A375 (cell line): ENCODE measurements at places on chromosomes 1 and 21. TPM values are rescaled to one million over a fixed set of nuclear protein-coding genes. Genes with fewer than 3 reads are reported as not detected.

Gene TIE1
- 4.5 and 6.1 TPM in 2 replicates for total RNA-seq

Gene RIIAD1
- total RNA-seq: 1.4 TPM in 1 of 2 replicates, not detected in the other

Gene ARID4B
- 30.5 and 43.0 TPM in 2 replicates for total RNA-seq

Gene B3GALT6
- total RNA-seq: 28.7 and 31.5 TPM in 2 replicates

Gene ZNF695
- total RNA-seq: 10.7 and 17.2 TPM in 2 replicates

Gene PTCH2
- 0.04 and 0.08 TPM in 2 replicates for total RNA-seq

Gene C1QB
- total RNA-seq: not detected in 2 replicates

Gene RCSD1
- not detected in 2 replicates for total RNA-seq

Gene KCNK2
- total RNA-seq: 0.50 and 0.72 TPM in 2 replicates

Gene ATP5PF
- 90.3 and 101 TPM in 2 replicates for total RNA-seq

Gene ADAMTS4
- total RNA-seq: 0.15 and 0.50 TPM in 2 replicates

Gene PGLYRP4
- not detected in 2 replicates for total RNA-seq

Gene DIO1
- total RNA-seq: not detected in 2 replicates

Gene KCNE2
- not detected in 2 replicates for total RNA-seq

Gene RHBDL2
- total RNA-seq: 0.42 and 0.87 TPM in 2 replicates

Gene IL24
- total RNA-seq: 101 and 122 TPM in 2 replicates

Gene PRAMEF7
- not detected in 2 replicates for total RNA-seq

Gene ZNF593OS
- 0.41 TPM in 1 of 2 replicates, not detected in the other for total RNA-seq

Gene ANGPTL1
- 0.53 and 5.8 TPM in 2 replicates for total RNA-seq

Gene GSTM3
- total RNA-seq: 20.8 and 31.4 TPM in 2 replicates

Gene LEMD1
- 6.8 and 8.6 TPM in 2 replicates for total RNA-seq

Gene IL19
- total RNA-seq: not detected in 2 replicates

Gene TAL1
- 0.04 and 0.05 TPM in 2 replicates for total RNA-seq

Gene LIPI
- not detected in 2 replicates for total RNA-seq

Gene IFI16
- 68.0 and 81.2 TPM in 2 replicates for total RNA-seq

Gene SPRR2B
- total RNA-seq: not detected in 2 replicates

Gene TMEM81
- 1.8 and 2.1 TPM in 2 replicates for total RNA-seq

Gene OR2M3
- total RNA-seq: under 0.01 TPM in 1 of 2 replicates, not detected in the other

Gene PLA2G5
- total RNA-seq: not detected in 2 replicates

Gene EDARADD
- 0.13 and 1.2 TPM in 2 replicates for total RNA-seq

Gene C1orf87
- total RNA-seq: not detected in 2 replicates

Gene BARHL2
- not detected in 2 replicates for total RNA-seq

Gene NBPF26
- 25.1 and 29.3 TPM in 2 replicates for total RNA-seq

Gene IFI44L
- total RNA-seq: 0.34 and 1.1 TPM in 2 replicates

Gene FALEC
- total RNA-seq: 2.6 TPM in 1 of 2 replicates, not detected in the other

Gene EXO1
- total RNA-seq: 73.6 and 78.8 TPM in 2 replicates

Gene PIK3C2B
- total RNA-seq: 3.8 and 6.5 TPM in 2 replicates

Gene TFAP2E
- 0.79 and 1.2 TPM in 2 replicates for total RNA-seq

Gene NBL1
- 42.2 and 47.6 TPM in 2 replicates for total RNA-seq

Gene TFF1
- total RNA-seq: not detected in 2 replicates

Gene FCRL2
- total RNA-seq: not detected in 2 replicates

Gene DFFA
- 47.8 and 56.0 TPM in 2 replicates for total RNA-seq

Gene CNR2
- not detected in 2 replicates for total RNA-seq

Gene C1orf115
- 0.48 and 0.68 TPM in 2 replicates for total RNA-seq

Gene KRTAP21-3
- total RNA-seq: not detected in 2 replicates

Gene KLHDC8A
- total RNA-seq: 0.05 and 0.19 TPM in 2 replicates

Gene TBX15
- total RNA-seq: 0.27 TPM in 1 of 2 replicates, not detected in the other

Gene CRYAA
- total RNA-seq: not detected in 2 replicates

Gene BATF3
- total RNA-seq: 4.9 and 5.9 TPM in 2 replicates

Gene KRTAP10-11
- total RNA-seq: not detected in 2 replicates

Gene RSPH1
- total RNA-seq: 0.08 and 0.11 TPM in 2 replicates

Gene ATP1A2
- not detected in 2 replicates for total RNA-seq

Gene RAB7B
- total RNA-seq: 4.6 and 4.7 TPM in 2 replicates

Gene CZIB
- 43.6 and 51.9 TPM in 2 replicates for total RNA-seq

Gene TMEM52
- 1.2 TPM in 1 of 2 replicates, not detected in the other for total RNA-seq

Gene LMX1A
- not detected in 2 replicates for total RNA-seq

Gene TNNT2
- total RNA-seq: 0.03 and 0.11 TPM in 2 replicates

Gene TNFRSF8
- 0.83 and 0.85 TPM in 2 replicates for total RNA-seq

Gene FH
- 116 and 151 TPM in 2 replicates for total RNA-seq
